Mesothelial cell of epicardium (in vitro differentiated cells): ENCODE measurements at places on chromosomes 2 and 18. TPM values are rescaled to one million over a fixed set of nuclear protein-coding genes. Genes with fewer than 3 reads are reported as not detected.

DNA sequence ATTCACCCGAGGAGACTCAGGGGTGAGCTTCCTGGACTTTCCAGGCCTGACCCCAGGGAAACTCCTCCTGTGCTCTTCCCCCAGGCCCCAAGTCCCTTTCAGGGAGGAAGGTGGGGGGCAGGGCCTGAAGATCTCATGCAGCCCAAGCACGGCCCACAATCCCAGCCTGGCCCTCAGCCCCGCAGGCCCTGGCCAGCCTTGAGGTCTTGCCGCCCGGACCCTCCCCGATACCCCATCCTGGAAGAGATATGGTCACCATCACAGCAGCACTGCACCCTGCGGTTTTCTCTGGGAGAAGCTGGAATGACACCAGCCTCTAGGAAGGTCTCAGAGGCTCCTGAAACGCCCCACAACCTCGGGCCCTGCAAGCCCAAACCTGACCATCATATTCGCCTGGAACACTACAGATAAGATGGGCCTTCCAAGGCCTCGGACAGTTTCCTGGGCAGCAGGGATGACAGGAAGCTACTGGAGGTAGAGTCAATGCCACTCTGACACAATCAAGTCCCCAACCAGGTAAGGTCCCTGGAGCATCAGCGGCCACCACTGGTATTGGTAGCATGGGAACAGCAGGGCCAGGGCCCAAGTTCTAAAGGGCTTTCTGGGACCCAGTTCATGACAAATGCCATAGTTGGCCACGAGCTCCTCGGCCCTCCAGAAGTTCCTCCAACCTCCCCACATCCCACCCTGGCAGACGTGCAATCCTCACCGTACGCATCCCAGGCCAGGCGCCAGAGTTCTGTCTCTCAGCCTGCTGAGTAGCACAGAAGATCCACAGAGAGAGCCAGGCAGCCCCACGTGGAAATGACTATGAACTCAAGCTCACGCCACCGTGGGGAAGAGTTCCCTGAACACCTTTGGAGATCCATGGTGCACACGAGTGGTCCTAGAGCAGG lies 8.6 kb downstream of the SDC1 start:
- DNase-seq: no peak

Gene GAREM1
- 9.1 to 10.2 TPM (median 9.5 TPM) in 3 replicates for total RNA-seq

Gene LRRTM1
- 23.7 to 27.8 TPM (median 24.0 TPM) in 3 replicates for total RNA-seq

- peak; percentile 72 for DNase-seq
Observed at GRCh38 chr2:233566141-233566956, at the start of gene USP40. USP40 (minus strand) TSS chr2:233566782; CDS start chr2:233565554, 1,228 bp downstream.

Gene CIB4
- total RNA-seq: not detected in 3 replicates

DNA sequence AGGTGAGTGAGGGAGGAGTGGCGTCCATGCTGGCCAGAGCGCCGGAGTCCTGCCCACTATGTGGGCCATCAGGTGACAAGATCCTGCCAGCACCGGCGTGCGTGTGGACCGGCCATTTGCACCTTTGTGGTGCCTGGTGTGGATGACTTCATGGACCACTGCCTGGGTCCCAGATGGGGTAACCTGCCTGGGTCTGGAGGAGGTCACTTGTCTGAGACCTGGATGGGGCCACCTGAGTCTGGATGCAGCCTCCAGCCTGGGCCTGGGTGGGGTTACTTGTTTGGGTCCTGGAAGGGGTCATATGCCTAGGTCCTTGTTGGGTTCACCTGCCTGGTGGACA lies 299.6 kb downstream of the NDUFA10 start:
- DNase-seq: no peak

Gene FSIP2
- 21.8 to 28.7 TPM (median 25.2 TPM) in 3 replicates for total RNA-seq

DNA sequence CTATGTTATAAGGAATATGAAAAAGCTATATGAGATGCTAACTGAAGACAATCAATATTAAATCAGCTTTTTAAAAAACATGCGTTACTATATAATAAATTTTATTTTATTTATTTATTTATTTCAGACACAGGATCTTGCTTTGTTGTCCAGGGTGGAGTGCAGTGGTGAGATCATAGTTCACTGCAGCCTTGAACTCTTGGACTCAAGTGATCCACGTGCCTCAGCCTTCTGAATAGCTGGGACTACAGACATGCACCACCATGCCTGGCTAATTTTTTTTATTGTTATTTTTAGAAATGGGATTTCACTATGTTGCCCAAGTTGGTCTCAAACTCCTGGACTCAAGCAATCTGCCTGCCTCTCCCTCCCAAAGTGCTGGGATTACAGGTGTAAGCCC lies 89.4 kb downstream of the MYOM1 start:
- no peak for DNase-seq

DNA sequence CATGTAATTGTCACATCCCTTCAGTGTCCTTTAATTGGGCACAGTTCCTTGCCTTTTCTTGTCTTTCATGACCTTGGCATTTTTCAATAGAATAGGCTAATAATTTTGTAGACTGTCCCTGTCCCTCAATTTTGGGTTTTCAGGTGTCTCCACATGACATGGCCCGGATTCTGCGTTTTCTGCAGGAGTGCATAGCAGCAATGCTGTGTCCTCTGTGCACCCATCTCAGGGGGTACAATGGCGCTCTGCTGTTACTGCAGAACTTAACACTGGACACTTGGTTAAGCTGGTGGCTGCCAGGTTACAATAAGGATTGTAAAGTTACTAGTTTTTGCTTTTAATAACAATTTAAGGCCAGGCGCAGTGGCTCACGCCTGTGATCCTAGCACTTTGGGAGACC lies 51.3 kb downstream of the INPP5D start:
- no peak for DNase-seq
